AG04450 (cell line): ENCODE measurements at places on chromosomes 2 and 18.
A peak's percentile ranks its signal among the peaks of the same experiment; 100 is the strongest.

- DNase-seq = no peak
Measured at GRCh38 chr2:105804266-105804665, 59.6 kb downstream of the NCK2 start.

- no peak for DNase-seq
Measured at GRCh38 chr2:19799881-19800780, 101.7 kb downstream of the TTC32 start.

- no peak for DNase-seq
Measured at GRCh38 chr2:85737961-85738360, 15.8 kb upstream of the ATOH8 start.

GRCh38 chr18:25283781-25284180 lies 68.2 kb downstream of the ZNF521 start:
- DNase-seq = no peak

DNA sequence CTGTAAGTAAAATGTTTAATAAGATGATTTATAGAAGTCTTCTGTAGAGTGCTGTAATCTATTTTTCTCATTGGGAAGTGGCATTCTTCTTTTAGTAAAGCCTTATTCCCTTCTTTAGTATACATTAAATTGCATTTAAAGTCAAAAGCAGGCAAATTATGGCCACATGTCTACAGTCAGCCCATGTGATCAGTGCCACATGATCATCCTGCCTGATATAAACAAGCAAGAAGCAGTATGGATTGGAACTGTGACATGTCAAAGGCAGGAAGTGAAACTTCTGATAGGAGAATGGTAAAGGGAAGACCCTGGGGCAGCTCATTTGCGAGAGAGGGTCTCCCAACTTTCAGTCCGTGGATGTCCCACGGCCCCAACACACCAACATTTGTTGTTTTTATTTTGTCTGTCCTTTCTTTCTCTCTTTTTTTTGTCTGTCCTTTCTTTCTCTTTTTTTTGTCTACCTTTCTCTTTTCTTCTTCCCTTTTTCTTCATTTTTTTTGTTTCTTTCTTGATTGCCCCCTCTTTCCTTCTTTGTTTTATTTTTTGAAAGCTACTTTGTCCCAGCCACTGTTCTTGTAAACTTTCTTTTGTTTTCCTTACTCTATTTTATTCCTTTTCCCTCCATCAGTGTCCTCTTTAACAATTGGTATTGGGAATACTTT lies 154.9 kb downstream of the DTNA start:
- no peak for DNase-seq

GRCh38 chr18:59379772-59380522 lies 20.9 kb upstream of the LMAN1 start:
- DNase-seq = peak; percentile 7

- DNase-seq = no peak
Measured at GRCh38 chr2:127139766-127140165, 32.8 kb upstream of the BIN1 start.

DNA sequence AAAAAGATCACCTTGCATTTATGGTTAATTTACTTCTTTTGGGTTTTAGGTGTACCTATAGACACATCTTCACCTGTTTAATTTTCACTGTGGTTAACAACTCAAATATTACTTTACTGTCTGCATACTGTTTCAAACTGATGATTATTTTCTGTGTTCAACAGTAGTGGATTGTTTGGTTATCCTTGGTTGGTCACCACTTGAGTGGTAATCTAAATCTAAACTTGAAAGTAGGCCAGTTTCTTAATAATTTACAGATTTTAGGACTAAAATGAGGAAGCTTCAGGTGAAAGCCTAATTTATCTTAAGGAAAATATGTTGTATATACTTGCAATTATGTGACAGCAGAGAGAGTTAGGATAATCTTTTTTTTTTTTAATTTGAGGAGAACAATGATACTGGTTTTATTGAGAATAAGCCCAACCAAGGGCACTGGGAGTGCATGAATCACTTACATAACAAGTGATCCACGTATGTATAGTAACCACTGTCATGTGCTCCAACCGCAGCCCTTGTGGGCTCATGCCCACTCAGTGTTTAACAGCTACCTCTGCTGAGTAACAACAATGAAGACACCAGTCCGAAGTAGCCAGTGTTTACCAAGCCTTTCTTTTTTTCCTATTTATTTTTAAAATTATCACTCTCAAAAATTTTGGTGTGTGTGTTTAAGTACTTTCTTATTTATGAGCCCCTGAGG lies 31.0 kb upstream of the WDSUB1 start:
- DNase-seq = no peak

GRCh38 chr18:74314759-74315463 lies 728 bp upstream of the C18orf63 start:
- DNase-seq = no peak

GRCh38 chr2:40457837-40458236 lies 5.9 kb upstream of the SLC8A1 start:
- DNase-seq = no peak

DNA sequence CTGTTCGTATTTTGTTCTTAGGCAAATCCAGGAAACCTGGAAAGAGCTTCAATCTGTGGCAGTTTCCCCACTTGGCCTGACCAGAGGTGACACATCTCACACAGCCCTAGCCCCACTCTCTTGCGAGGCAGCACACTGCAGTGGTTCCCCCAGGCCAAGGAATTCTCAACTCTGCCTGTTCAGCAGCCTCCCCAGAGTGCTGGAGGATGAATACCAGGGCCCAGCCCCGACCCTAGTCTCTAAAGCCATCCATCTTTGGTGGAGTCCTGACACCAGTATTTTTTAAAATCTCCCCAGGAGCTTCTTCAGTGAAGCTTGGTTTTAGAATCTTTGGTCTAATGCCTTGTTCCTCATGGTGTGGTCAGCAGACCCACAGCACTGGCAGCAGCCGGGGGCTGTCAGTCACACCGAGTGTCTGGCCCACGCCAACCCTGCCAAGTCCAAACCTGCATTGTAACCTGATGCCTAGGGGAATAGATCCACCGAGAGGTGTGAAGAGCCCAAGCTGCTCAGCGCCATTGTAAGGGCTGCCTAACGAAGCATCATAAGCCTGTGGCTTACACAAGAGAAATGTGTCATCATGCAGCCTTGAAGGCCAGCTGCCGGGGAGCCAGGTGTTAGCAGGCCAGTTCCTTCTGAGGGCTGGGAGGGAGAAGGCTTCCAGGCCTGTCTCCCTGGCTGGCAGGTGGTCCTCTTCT lies 428.7 kb upstream of the ID2 start:
- no peak for DNase-seq

DNA sequence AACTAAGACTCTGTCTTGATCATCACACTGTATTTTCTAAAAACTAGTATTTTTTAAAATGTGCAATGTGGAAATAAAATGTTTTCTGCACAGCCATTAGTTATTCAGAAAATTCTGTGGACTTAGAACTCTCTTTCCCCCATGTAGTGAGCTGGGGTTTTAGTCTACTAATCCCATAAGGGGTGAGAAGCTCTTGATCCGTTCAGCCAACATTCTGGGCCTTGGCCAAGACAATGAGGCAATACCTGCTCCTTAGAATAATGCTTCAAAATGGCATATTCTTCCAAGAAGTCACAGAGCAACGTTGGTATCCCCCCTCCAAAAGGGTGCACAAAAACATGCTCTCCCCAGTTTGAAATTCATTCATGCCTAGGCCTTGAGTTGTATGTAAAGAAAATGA lies 4.0 kb downstream of the REEP1 start:
- no peak for DNase-seq

GRCh38 chr2:66432801-66433694 lies 1.9 kb upstream of the MEIS1 start:
- peak; percentile 94 for DNase-seq

DNA sequence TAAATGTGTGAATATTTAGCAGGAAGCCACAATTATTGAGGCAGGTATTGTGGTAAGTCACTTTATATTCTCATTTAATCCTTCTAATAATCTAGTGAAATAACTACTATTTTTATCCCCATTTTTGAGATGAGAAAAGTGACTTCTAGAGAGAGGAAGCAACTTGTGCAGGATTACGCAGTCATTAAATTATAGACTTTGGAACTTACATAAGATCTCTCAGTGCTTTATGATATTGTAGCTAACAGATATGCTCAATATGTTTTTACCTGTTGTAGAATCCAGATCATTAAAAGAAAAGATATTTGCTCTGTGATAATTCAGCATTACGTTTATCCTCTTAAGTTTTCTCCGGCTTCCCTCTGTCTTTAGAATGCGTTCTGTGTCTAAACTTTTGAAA lies 50.5 kb downstream of the MBD5 start:
- no peak for DNase-seq

DNA sequence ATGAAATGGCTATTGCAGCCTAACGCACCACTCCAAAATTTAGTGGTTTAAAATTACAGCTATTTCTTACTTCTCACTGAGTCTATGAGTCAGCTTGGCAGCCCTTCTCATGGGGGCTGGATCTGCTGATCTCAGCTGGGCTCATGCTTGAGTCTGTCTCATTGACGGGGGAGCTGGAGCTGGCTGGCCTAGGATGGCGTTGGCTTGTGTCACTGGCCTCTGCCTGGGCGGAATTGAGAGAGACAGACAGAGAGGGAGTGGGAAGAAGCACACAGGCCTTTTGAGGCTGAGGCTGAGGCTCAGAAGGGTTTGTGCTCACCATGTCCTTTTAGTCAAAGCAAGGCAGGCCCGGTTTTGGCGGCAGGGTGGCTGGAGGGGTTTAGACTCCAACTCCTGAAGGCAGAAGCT lies 412.1 kb upstream of the MYT1L start:
- DNase-seq = no peak

- DNase-seq = no peak
Measured at GRCh38 chr2:174343623-174344455, 9.1 kb downstream of the SP9 start.

DNA sequence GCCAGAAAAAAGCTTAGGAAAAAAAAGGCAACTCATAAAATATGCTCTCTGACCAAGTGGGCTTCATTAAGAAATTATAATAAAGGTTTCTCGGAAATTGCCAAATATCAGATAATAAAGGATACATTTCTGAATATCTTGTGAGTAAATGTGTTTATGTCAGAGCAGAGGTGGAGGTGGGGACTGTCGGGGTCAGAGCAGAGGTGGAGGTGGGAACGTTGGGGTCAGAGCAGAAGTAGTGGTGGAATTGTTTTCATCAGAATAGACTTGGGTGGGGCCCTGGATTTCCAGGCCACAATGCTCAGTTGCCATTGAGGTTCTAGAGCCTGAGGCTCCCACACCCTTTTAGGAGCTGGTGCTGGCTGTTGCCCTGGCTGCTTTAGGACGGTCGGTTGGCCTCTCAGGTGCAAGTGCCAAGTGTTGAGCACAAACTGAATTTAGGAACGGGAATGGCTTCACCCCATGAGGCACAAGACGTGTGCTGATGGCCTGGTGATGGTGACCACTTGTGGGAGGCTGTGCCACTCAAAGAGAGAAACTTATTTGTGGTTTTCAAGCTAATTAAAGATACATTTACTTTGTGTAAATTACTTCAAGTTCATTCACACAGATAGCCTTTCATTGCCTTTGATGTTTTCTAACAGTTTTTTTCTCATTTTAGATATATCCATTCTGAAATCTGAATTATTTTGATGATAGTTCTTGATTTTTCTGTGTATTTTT lies 131.5 kb downstream of the ATP9B start:
- no peak for DNase-seq

DNA sequence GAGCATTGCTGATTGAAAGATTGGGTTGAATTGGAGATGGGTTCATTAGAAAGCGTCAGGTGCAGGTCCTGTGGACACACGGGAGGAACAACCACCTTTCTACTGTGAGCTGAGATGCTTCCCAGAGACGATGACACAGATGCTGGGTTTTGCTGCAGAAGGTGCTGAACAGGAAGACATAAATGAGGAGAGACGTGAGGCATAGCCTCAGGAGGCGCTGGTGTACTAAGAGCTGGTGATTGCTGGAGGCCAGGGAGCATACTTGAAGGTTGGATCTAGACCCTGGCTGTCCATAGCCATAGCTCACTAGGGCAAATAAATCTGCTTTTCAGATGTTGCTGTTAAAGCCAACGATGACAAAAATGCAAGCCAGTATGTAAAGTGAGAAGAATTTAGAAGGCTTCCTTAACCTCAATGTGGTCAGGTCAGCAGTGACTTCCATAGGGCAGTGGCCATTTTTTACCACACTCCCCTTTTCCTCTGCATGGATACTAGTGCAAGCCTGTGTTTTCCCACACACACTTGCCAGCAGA lies 153.7 kb downstream of the SOX11 start:
- DNase-seq = no peak

GRCh38 chr2:188970211-188970610 lies 4.0 kb upstream of the COL3A1 start:
- DNase-seq = no peak

DNA sequence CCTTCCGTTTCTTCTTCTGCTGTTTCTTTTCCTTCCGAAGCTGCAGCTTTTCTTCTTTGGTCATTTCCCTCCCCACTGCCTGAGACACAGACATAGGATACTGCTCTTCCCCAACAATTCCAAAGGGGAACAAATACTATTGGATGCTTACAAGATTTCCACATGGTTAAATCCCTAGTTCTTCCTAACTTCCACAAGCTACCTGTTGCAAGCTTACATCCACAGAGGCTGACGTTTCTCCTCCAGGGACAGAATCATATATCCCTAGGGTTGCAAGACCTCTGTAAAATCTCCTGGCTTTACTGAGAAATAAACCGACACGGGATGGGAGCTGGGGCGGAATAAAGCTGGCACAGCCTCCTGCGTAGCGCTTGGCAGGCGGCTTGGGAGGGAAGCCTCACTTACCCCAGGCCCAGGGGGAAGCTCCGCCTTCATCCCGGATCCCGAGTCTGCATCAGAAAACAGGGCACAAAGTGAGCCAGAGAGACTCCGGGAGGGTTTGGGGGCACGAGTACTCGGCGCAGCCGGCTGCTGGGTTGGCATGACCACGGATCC lies 590 bp downstream of the EIF2B4 start:
- DNase-seq = no peak

DNA sequence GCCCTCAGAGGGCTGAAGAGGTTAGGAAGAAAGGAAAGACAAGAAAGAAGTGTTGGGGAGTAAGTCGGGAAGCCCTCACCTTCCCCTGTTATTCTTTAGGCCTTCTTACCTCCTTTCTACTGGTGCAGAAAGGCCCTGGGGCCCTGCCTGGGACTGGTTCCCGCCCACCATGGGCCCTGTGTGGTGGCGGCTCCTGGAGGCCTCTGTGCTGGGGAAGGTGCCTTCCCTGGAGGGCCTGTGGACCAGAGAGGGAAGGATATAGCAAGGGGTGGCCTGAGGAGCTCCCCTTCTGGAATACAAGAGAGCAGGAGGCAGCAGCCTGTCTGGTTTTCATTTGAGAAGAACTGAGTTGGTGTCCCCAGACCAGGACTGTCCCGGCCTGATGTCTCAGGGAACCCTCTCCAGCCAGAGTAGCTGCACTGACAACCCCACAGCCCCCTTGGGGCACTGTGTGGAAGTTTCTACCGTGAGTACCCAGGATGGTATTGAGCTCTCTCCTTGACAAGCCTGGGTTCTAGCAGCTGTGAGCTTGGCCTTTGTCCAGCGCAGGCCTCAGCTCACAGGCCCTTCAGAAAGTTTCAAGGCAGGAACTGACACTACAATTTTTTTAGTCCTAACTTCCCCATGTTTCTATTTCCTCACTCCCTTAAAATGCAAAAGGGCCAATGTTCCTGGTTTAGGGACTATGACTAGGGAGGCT lies 47.1 kb downstream of the EFR3B start:
- no peak for DNase-seq

DNA sequence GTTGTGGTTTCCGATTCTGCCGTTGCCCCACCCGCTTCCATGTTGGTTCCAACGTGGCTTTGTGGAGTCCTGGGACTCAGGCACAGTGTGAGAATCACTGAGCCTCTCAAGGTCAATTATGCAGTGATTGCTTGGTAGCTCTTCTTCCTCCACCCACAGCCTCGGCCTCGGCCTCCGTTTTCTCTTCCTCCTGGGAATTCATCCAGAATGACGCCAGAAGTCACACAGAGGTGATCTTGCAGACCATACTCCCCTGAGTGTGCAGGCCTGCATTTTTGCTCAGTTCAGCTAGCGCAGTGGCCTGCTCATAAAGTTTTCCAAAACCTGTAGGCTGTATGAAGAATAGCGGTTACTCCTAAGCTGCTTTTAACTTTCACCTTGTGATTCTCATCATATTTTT lies 273.3 kb downstream of the GBX2 start:
- no peak for DNase-seq
